Activated gamma-delta T cell treated with anti-CD3 and anti-CD28 coated beads, Interleukin-2, amount 50 U/mL, for 16 hours (primary cell): ENCODE measurements at places on chromosomes 4 and X.

DNA sequence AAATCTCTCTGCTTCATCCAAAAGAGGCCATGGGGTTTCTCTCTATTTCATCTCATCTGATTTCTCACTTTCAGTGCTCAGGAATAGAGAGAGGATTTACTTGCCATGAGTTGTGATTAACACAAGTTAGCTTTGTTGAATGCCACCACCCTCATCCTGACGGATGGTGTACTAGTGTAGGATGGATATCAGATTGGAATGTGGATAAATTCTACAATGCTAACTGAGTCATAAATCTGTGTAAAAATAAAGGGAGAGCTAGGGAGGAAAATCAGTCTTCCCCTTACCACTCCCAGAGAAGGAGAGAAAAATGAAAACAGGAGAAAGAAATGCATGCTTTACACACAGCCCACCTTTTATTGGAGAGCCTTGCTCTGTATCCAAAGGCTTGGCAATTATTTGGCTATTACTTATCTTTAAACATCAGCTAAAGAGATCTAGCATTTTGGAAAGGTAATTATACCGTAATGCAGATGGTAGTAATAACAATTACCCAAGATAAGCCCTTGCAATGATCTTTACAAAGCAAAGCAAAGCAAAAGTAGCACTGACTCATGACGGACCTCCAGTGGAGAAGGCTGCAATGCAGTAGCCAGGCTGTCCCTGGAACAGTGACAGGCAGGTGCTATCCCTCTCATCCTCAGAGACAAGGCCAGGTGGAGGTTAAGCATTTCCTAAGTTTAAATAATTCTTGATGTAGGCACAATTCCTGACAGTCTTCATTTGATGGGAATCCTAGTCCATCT lies 306.3 kb upstream of the PPARGC1A start:
- no peak for DNase-seq

GRCh38 chr4:38889143-38889542 lies 21.5 kb downstream of the FAM114A1 start:
- no peak for DNase-seq

DNA sequence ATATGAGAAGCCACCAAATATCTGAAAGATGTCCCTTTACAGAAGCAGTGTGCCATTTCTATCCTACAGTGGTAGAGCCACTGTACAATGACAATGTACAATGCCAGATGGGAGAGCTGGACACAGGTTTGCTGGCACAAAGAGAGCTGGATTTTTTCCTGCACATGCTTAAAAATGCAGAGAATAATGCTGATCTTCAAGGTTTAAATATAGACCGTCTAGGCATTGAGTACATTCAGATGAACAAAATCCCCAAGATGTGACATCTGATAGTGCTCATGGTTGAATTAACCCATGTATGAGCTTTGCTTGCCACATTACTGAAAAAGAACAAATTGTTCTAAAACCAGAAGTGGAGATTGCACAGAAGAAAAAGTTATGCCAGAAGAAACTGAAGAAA lies 11.7 kb downstream of the ADGRL3 start:
- no peak for DNase-seq

- peak; percentile 24 for DNase-seq
Observed at GRCh38 chr4:153152501-153153338, 51.5 kb upstream of the TRIM2 start.

- DNase-seq: no peak
Observed at GRCh38 chrX:3176439-3176820, 135.2 kb downstream of the ARSF start.

DNA sequence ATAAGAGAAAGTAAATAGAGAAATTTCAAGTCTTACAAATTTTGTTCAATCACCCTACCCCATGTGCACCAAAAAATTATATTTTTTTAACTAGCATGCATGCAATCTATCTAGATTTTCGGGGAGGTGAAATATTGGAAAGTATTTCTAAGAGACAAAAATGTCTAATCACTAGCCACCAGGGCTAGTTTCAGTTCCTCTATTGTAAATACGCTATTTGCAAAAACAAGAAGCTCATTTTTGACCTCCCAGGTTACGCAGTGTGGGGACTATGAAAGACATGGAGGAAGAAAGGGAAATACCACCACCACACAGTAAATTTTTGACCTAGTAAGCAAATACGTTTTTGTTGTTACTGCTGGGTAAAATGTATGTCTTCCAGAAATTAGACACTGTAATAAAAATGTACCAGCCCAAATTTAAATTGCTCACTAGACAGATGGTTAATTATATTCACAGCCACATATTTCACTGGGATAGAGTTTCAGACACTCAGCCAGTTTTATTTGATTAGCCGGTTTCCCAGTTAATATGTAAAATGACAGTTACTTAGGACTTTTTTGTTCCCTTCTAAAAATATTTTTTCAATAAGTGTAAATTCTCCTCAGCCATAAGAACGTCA lies 2.2 kb downstream of the NEXMIF start:
- no peak for DNase-seq

- DNase-seq: no peak
Observed at GRCh38 chrX:20742106-20742505, 475.4 kb upstream of the RPS6KA3 start.

- DNase-seq: no peak
Observed at GRCh38 chr4:87405211-87405820, 14.3 kb upstream of the HSD17B11 start.

DNA sequence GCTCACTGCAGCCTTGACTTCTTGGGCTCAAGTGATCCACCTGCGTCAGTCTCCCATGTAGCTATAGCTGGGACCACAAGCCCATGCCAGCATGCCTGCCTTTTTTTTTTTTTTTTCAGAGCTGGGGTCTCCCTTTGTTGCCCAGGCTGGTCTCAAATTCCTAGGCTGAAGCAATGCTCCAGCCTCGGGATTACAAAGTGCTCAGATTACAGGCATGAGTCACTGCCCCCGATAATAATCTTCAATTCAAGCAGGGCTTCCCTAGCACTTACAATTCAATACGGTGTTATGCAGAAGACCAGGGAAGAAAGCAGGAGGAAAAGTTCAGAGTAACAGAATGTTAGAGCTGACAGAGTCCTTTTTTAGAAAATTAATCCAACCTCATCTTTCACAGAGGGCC lies 26.1 kb downstream of the OTOP1 start:
- no peak for DNase-seq

DNA sequence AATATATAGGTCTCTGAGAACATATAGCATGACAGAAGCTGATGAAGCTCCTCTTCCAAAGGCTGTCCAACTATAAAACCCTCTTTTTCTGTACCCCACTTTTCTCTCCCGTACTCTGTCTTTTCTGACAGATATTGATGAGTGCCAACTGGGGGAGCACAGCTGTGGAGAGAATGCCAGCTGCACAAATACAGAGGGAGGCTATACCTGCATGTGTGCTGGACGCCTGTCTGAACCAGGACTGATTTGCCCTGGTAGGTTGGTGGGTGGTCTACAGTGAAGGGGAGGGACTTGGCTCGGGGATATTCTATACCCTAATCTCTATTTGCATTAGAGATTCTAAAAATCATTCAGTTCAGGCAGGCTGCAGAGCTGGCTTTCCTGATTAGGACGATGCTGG lies 80.4 kb downstream of the EGF start:
- no peak for DNase-seq

DNA sequence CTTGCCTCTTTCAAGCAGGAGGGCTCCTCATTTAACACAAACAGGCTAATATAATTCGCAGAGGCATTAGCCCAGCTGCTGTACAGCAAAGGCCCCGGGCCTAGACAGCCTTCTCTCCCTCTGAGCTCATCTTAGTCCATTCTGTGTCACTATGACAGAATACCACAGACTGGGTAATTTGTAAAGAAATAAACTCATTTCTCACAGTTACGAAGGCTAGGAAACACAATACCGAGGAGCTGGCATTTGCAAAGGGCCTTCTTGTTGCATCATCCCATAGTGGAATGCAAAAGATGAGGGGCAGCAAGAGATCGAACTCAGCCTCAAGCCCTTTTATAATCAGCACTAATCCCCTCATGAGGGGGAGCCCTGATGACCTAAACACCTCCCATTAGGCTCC lies 48.5 kb downstream of the TSPAN5 start:
- DNase-seq: no peak

- no peak for DNase-seq
Observed at GRCh38 chr4:110808351-110808878, 185.5 kb upstream of the PITX2 start.

- no peak for DNase-seq
Observed at GRCh38 chrX:3461397-3462165, 115.1 kb upstream of the MXRA5 start.

- DNase-seq: no peak
Observed at GRCh38 chr4:53924333-53925049, 139.9 kb downstream of the CHIC2 start.

DNA sequence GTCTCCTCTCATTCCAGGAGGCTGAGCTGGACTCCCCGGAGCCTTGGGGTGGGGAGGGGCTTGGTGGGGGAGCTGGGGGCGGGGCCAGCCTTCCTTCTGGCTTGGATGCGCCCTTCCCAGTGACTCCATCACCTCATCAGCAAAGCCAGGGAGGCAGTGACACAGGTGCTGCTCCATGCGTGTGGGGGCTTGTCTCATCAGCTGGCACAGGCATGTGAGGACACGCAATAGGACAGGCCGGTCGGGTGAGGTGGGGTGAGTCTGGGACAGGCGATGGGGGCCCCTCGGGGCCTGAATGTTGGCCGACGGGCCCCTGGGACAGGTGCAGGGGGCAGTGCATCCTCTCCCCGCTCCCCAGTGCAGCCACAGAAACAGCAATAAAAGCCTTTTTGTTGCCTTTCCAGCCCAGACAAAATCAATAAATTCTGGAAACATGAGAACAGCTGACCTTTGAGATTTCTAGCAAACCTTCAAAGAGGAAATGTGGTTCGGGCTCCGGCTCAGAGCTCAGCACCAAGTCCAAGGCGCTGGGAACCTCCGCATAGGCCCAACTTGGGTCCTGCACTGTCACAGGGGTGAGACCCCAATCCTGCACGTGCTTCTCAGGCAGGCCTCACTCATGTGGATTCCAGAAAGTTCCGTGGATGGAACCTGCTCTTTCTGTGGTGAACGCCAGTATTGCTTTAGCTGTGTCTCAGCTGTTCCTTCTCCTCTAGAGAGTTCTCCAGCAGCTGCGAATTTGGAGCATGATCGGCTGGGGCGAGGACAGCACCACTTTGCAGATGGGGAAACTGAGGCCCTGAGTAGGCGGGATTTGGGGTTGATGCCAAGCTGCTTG lies 18.5 kb downstream of the ADRA2C start:
- no peak for DNase-seq

GRCh38 chrX:69539437-69539836 lies 35.3 kb downstream of the NALF2 start:
- DNase-seq: no peak

DNA sequence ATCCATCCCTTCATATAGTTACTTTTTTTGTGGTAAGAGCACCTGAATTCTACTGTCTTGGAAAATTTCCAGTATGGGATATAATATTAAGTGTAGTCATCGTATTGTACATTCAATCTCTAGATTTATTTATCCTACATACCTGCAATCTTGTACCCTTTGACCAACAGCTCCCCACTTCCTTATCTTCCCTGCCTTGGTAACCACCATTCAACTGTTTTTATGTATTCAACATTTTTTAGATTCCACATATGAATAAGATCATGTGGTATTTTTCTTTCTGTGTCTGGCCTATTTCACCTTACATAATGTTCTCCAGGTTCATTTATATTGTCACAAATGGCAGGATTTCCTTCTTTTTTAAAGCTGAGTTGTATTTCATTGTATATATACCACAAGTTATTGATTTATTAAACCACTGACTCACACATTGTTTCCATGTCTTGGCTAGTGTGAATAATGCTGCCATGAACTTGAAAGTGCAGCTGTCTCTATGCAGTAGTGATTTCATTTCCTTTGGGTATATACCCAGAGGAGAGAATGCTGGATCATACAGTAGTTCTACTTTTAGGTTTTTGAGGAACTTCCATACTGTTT lies 572.5 kb downstream of the MAGEB5 start:
- DNase-seq: no peak

- DNase-seq: no peak
Observed at GRCh38 chr4:4526401-4526800, 15.4 kb downstream of the STX18 start.

GRCh38 chrX:38332505-38332904 lies 5.2 kb upstream of the RPGR start:
- no peak for DNase-seq

DNA sequence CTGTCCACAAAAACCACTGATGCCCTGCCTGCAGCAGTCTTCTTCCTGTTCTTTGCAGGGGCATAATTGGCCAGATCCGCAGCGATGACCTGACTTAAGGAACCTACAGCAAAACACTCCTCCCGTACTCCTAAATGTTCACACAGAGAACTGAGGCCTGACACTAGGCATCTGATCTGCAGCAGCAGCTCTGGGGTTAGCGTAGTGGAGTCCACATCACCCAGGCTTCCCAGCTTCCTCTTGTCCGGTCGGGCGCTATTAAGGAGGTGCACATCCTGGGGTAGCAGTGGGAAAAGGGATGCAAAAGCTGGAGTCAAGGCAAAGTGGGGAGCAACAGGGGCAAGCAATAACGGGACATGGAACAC lies 758 bp downstream of the SCFD2 start:
- DNase-seq: no peak

DNA sequence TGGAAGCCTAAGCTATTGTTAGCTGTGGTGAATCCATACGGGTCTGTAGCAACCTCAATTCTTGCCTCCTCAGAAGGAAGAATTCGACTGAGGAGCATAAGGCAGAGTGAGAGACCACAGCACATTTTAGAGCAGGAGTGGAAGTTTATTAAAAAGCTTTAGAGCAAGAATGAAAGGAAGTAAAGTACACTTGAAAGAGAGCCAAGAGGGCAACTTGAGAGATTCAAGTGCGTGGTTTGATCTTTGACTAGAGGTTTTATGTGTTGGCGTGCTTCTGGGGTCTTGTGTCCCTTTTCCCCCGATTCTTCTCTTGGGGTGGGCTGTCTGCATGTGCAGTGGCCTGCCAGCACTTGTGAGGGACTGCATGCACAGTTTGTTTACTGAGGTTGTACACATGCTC lies 880.6 kb upstream of the INTU start:
- no peak for DNase-seq

DNA sequence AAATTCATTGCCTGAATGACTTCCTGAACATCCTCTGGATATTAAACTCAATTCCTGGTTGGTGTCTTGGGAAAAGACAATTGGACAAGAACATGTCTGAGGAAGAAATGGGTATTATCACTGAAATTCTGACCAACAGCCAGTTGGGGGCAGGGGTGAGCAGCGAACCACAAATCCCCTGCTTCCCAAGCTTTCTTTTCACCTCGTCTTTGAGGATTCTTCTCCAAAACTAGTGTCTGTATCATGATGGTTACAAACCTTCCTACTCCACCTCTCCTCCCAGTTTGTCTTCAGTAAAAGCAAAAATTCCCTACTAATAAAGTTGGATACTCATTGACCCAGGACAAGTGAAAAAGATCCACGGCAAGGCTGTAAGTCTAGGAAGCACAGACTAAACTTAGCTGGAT lies 48.3 kb upstream of the WDR1 start:
- no peak for DNase-seq

DNA sequence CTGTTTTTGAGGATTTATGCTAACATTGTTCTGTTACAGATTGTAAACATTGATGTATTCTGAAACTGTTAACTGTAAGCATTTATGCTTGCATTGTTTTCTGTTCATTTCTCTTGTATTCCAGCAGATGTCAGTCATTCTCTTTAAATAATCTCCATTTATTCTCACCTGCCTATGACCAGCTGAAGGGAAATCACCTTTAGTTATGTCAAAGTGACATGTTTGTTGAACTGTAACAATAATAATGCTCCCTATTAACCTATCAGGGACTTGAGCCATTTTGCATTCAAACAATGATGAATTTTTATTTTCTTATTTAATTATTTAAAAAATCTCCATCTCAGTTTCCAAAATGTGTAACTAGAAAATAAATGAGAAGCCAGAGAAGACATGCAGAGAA lies 58.0 kb downstream of the SPCS3 start:
- DNase-seq: no peak

GRCh38 chr4:146099585-146099984 lies 75.9 kb upstream of the LSM6 start:
- no peak for DNase-seq
